ENCODE measurements at places on chromosomes 11 and 22.
A peak's percentile ranks its signal among the peaks of the same experiment; 100 is the strongest.

- DNase-seq, result no peak
Measured at GRCh38 chr22:25159028-25159427, 40.6 kb upstream of the CRYBB3 start.

DNA sequence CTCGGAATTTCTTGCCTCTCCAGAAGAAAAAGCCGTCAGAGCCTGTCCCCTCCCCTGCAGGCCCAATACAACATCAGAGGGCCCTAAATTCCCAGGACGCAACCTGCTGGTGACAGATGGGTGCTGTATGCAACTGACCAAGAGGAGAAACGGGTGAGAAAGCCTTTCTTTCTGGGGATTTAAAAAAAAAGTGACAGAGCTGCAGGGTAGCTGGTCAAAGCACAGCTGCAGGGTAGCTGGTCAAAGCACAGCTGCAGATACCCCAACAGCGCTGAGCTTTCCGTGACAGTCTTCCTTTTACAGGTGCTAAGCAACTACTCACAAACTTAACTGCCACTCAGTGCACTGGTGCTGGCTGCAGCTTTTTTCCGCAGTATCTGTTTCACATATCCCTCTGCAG, 17.8 kb downstream of the AP1B1 start:
- DNase-seq, result no peak

- no peak for DNase-seq
Measured at GRCh38 chr22:23386822-23387580, 193.1 kb downstream of the IGLL1 start.

- DNase-seq, result peak; percentile 41
Measured at GRCh38 chr22:44026630-44027511, 2.8 kb downstream of the PARVB start.

- DNase-seq, result peak; percentile 85
Measured at GRCh38 chr22:26398741-26399153, 30.3 kb upstream of the ASPHD2 start.

GRCh38 chr11:1640076-1640946, 10.7 kb downstream of the KRTAP5-5 start:
- DNase-seq, result no peak

GRCh38 chr11:75996523-75997442, 181.8 kb downstream of the UVRAG start:
- no peak for DNase-seq

DNA sequence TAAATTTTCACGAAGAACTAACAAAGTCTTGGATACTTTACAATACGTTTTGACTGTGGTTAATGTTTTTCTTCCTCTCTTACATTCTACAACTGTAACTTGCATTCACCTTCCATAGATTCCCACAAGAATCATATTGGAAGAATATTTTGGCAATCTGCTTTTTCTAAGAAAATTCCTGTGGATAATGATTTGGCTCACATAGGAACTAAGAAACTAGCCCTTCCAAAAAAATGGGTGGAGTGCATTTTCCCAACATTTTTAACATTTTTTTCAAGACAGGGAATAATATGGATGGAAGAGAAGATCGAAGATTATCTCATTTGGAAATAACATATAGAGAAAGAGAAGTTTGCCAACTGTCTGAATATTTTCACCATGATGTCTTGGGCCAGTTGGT, 256.9 kb upstream of the POU2AF2 start:
- DNase-seq, result no peak

- DNase-seq, result no peak
Measured at GRCh38 chr11:67165623-67166022, 46.6 kb downstream of the KDM2A start.

DNA sequence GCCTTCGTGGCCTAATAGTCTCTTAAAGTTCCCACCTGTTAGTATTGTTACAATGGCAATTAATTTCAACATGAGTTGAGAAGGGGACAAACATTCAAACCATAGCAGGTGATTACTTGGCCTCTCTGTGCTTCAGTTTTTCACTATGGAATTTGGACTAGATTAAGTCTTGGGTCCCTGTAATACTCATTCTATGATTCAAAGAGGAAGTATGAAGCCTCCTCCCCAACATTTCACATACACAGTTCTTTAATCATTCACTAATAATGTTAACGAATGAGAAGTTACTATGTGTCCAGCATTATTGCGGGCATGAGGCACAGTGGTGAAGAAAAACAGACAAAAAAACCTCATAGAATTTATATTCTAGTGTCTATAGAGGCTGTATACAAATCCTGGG, 19.9 kb upstream of the USP47 start:
- DNase-seq, result no peak

DNA sequence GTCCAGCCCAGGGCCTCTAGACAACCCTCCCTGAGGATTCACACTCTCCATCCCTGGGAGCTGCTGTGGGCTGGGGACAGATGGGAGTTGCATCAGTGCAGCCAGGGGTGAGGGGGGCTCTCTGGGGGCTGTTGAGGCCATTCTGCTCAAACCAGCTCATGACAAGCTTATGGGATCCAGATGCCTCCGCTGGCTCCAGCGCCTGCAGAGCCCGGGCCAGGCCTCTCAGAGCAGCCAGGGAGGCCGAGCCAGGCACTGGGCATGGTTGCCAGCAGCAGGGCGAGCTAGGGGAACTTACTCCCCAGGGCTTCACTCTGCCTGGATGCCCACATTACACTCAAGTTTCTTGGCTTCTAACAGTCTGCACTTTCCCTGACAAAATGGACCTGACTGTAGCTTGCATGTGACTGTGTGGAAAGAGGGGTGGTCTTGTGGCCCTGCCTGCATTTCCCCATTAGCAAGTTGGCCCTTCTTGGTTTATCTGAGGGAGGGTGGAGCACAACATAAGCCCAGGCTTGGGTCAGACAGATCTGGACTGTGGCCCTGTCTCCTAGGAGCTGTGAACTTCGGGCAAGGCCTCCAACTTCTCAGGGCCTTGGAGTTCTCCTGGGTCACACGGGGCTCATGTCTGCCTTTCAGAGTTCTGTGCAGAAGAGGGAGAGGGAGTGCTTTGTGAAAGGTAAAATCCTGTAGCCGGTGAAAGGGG, 34.5 kb upstream of the CYB5R3 start:
- no peak for DNase-seq

- DNase-seq, result no peak
Measured at GRCh38 chr11:17633987-17634775, 85.2 kb upstream of the MYOD1 start.

DNA sequence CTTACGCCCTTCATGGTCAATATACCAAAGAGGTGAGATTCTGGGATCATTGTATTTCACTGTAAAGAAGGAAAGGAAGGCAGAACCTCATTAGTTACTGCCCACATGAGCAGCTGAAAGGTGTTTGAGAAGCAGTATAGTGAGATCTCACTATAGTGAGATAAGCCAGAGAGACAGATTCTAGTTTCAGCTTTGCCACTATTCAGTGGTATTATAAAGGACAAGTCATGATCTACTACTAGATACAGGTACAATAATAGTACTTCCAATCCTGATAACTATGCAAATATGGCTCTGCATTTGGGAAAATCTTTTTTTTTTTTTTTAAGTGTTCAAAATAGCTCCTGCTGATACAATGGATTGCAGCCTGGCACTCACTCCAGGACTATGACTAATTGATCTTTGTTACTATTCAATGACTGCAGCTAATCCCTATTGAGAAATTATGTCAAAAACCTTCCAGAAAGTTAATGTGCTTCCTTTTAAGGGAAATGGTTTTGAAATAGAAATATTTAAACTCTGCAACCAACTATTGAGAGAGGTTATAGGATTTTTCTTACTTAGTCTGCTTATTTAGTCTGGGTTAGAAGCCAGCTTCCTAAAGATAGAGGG, 8.3 kb upstream of the DLAT start:
- no peak for DNase-seq

DNA sequence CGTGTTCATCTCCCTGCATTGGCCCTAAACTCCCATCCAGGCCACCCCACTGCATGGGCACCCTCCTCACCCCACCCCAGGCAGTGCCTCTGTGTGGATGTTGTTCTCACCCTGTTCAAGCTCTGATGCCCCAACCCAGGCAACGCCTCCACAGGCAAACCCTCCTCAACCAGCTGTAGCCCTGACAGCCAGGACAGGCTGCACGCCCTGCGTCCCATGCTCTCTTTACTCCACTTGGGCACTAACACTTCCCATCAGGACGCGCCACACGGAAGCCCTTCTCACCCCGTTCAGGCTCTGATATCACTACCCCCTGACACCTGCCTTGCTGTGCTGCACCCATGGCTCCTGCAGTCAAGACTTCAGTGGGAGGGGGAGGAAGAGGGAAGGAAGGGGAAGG, 47.9 kb downstream of the KCNJ1 start:
- DNase-seq, result no peak

- peak; percentile 26 for DNase-seq
Measured at GRCh38 chr22:42560781-42561180, 7.0 kb downstream of the SERHL2 start.

DNA sequence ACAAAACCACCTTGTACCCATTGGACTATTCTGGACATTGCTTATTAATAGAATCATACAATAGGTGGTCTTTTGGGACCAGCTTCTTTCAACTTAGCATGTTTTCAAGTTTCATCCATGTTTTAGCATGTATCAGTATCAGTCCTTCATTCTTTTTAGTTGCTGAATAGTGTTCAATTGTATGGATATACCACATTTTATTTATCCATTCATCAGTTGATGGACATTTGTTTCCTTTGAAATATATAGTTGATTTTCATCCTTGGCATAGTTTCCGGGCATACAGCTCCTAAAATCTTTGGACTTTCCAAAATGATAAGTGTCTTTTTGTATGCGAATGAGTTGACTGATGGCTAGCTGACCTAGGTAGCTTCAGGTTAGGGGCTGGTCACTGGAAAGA, 12.2 kb downstream of the PPP6R3 start:
- DNase-seq, result no peak

DNA sequence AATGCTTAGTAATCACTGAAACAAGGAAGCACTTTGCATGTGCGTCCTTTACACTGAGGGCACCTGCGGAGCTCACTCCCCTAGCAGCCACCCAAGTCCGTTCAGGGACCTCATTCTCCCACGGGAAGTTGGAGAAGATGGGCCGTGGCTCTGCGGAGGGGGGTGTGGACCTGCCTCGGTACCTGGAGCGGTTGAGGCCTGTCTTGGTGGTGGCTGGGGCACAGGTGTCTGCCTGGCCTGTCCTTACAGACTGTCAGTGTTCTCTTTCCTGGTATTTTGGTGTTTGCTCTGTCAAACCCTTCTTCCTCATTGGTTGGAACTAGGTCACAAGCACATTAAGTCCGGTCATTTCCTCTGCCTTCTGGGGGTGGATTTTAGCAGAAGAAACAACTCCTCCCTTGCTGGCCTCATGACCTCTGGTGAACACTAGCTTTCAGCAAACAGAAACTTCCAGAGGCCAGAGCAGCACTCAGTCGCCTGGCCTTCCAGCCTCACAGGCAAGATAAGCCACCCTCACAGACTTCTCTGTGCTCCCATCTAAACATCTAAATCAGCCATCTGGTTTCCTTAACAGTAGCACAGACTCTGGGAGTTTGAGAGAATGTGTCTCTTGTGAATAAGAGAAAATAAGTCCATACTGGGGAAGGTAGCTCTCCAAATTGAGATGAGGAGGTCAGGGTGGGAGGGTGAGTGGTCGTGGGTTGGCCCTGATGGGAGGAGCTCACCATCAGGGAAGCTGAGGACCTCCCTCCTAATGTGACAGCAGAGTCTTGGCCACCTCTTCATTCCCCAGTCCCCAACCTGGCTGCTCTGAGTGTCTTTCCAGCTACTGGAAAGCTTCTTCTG, 8.6 kb downstream of the SNAP29 start:
- peak; percentile 36 for DNase-seq

- DNase-seq, result no peak
Measured at GRCh38 chr11:35420371-35420770, 1.0 kb upstream of the SLC1A2 start.

DNA sequence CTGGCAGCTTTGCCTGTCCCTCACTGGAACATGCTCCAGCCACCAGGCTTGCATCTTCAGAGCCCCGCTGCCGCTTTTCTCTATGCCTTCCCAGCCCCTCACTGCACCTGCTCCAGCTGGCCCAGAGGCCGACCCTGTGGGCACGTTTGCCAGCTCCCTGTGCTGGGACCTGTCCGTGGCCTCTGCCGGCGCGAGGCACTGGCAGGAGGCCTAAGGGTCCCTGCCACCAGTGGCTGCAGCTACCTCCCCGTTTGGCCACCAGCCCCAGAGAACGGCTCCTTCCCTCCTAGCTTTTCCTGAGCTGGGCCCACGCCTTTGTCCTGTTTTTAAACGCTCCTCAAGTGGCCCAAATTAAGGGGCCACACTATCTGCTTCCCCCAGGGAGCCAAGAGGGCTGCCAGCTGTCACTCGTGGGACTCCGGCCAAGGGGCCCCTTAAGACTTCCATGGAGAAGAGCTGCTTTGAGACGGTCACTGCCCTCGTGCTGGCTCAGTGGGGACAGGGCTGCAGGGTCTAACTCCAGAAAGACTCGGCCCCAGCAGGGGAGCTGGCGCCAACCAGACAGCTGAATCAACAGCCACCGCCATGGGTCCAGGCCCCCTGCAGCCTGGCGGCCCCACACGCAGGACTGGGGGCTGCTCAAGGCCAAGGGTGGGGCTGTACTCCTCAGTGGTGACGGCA, 24.6 kb upstream of the WNT7B start:
- DNase-seq, result no peak

DNA sequence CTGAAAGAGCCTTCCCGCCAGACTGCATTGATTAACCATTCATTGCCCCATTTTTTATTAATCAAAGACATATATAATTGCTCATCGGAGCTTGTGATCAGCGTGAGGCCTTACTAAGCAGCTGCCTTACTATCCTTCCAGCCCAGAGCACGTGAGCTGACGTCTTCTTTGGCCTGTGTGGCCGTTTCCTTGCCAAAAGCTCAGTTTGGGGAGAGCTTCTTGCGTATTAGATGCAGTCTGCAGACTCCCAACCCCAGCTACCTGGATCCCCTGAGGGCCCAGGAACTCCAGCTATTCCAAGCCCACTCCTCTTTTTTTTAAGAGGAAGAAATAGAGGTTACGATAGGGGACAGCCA, 784 bp upstream of the SLC43A3 start:
- no peak for DNase-seq

GRCh38 chr11:26137651-26138050, 194.3 kb upstream of the ANO3 start:
- no peak for DNase-seq

DNA sequence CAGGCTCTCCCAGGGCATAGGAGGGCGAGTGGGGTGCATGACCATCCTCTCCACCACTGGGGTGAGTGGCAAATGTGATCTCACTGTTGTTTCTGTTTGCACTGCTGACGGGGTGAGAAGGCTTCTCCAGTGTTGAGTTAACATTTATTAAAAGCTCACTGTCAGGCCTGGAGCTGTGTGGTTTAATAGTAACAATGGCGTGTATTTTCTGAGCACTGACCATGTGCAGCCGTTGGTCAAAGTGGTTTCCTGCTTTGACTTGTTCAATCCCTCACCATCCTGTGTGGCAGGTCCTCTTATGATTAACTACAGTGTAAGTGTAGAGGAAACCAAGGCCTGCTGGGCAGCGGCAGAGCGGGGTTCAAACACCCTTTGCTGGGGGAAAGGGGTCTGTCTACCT, 4.4 kb downstream of the A4GALT start:
- no peak for DNase-seq

GRCh38 chr11:69684651-69685050, 9.5 kb upstream of the LTO1 start:
- DNase-seq, result no peak

GRCh38 chr11:13214276-13214675, 63.3 kb upstream of the BMAL1 start:
- DNase-seq, result no peak

GRCh38 chr11:115220423-115220822, 283.8 kb downstream of the CADM1 start:
- DNase-seq, result no peak

GRCh38 chr11:2862395-2863275, 22.9 kb downstream of the CDKN1C start:
- DNase-seq, result no peak

Data from hematopoietic multipotent progenitor cell (in vitro differentiated cells).